ENCODE measurements at places on chromosomes 12 and 14. TPM values are rescaled to one million over a fixed set of nuclear protein-coding genes. Genes with fewer than 3 reads are reported as not detected.
A peak's percentile ranks its signal among the peaks of the same experiment; 100 is the strongest.

OTUB2 gene
- total RNA-seq: 0.22 TPM

RD3L gene
- total RNA-seq: not detected

ERBB3 gene
- total RNA-seq: not detected

DDN gene
- total RNA-seq: 1.1 TPM

GNPTAB gene
- 139 TPM for total RNA-seq

ABCD2 gene
- 3.1 TPM for total RNA-seq

BORCS5 gene
- 19.7 TPM for total RNA-seq

PLCZ1 gene
- total RNA-seq: not detected

GALNT6 gene
- 13.2 TPM for total RNA-seq

DNA sequence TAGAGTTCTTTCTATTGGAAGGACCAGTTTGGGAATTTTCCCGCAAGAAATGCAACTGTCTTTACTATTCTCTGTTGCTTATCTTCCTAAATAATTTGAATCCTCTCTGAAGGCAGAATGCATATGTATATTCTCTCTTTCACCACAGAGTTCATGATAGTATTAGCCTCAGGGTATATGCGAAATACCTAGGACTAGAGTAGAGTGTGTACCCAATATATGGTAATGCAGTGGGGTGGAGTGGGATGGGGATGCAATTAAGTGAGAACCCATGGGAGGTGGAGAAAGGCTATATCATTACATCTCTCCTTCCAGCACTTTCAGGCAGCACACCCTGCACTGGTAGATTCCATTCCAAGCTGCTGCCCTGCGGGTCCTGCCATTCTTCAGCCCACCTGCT lies 207.3 kb downstream of the ANO2 start:
- no peak overlapping the region for H3K4me3 ChIP-seq
- DNase-seq: no peak
- H3K36me3 ChIP-seq: no peaks in the 10 kb centered on the region
- H3K27me3 ChIP-seq: peaks cover 8% of the 10 kb centered on the region
- H3K4me1 ChIP-seq: no peaks in the 10 kb centered on the region

DNA sequence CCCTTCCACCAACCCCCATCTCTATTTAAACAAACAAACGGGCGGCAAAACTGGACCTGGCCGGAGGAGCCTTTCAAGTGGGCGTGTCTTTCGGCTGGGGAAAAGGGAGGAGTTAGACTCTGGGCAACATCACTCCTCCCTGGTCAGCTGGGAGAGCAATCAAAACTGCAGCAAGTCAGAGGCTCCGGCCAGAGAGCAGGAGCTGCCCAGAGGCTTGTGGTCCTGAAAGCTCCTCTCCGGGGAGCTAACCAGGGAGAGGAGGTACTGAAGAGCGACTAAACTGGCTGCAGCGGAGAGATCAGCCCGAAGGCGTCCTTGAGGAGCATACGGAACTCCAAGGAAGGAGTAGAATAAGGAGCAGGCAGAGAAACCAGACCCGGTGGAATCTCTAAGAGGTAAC lies at the start of gene NEUROD4:
TSS of gene NEUROD4 (plus strand) at position 191 of the 400 bp plus-strand sequence. CDS start 6,466 bp downstream, outside the sequence.
- H3K27me3 ChIP-seq: peaks cover 43% of the 10 kb centered on the region
- peaks cover 11% of the 10 kb centered on the region for H3K4me1 ChIP-seq
- H3K27ac ChIP-seq: no peak within 1 kb of the TSS
- H3K4me3 ChIP-seq: no peak within 1 kb of the TSS
- DNase-seq: no peak

- DNase-seq: no peak
- peaks cover 59% of the 10 kb centered on the region for H3K4me1 ChIP-seq
- peak overlapping the region; percentile 89 for H3K4me3 ChIP-seq
These were observed 496 bp downstream of the PPP2R5C start for GRCh38 chr14:101761881-101762529.

DNA sequence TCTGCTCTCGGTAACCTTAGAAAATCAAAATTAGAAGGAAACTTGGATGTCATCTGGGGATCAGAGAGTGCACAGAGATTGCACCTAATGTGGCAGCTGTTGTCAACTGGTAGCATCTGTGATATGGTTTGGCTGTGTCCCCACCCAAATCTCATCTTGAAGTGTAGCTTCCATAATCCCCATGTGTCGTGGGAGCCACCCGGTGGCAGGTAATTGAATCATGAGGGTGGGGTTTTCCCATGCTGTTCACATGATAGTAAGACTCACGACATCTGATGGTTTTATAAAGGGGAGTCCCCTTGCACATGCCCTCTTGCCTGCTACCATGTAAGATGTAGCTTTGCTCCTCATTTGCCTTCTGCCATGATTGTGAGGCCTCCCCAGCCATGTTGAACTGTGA lies 127.7 kb upstream of the SRRM4 start:
- H3K4me1 ChIP-seq: no peaks in the 10 kb centered on the region
- no peaks in the 10 kb centered on the region for H3K36me3 ChIP-seq
- DNase-seq: no peak
- no peak overlapping the region for H3K27ac ChIP-seq
- no peak overlapping the region for H3K4me3 ChIP-seq

DNA sequence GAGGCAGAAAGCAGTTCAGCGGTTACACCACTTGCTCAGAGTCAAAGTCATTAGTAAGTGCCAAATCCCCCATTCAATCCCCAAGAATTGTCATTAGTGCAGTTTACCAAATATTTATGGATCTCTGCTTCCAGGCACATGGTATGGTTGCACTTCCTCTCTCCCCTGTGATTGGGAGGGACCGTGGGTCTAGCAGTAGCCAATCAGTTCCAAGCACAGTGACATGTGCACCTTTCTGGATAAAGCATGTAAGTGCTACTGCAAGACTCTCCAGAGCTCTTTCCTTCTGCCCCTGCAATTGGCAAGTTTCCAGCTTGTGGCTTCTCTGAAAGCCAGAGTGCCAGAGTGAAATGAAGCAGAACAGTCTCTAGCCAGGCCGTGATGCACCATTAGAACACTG lies 85.3 kb upstream of the FLRT2 start:
- DNase-seq: no peak
- H3K4me3 ChIP-seq: no peak overlapping the region
- no peaks in the 10 kb centered on the region for H3K4me1 ChIP-seq
- no peaks in the 10 kb centered on the region for H3K36me3 ChIP-seq
- H3K27me3 ChIP-seq: no peaks in the 10 kb centered on the region

DNA sequence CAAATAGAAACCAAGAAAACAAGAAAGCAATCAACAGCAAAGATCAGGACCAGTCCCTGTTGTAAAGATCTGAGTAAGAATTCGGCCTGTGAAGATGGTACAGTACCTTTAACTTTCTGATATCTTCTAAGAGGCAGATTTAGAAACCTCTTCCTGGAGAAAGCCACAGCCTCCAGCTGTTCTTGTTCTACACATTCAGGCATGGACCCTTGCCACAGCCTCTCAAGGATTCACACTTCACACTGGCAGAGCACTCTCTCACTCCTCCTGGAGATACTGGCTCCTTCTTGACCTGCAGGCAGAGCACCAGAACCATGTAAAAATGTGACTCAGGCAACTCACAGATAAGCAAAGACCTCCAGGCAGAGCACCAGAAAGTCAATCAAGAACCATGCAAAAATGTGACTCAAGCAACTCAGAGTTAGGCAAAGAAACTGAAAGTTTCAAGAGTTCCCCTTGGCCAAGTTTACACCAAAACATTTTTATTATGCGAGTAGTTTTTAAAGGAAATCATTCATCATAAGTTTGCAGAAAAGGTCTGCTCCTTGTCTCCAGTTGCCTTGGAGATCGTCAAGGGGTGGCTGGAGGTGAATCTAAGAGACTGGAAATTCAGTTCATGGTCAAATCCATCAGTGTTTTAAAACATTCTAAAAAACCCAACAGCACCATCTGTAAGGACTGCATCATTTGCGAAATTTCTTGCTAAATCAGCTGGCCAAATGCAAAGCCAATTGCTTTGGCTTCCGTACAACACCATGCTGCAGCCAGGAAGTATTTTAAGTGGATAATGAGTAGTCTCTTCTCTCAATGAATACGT lies 119.3 kb upstream of the MDM1 start:
- H3K27ac ChIP-seq: peak overlapping the region; percentile 96
- no peaks in the 10 kb centered on the region for H3K27me3 ChIP-seq
- peaks cover 97% of the 10 kb centered on the region for H3K4me1 ChIP-seq
- peak; percentile 72 for DNase-seq

- H3K4me3 ChIP-seq: no peak overlapping the region
- H3K36me3 ChIP-seq: peaks cover 5% of the 10 kb centered on the region
- no peak for DNase-seq
- H3K27ac ChIP-seq: no peak overlapping the region
- no peaks in the 10 kb centered on the region for H3K27me3 ChIP-seq
These were observed 2.9 kb upstream of the DYRK2 start for GRCh38 chr12:67645601-67646000.

DNA sequence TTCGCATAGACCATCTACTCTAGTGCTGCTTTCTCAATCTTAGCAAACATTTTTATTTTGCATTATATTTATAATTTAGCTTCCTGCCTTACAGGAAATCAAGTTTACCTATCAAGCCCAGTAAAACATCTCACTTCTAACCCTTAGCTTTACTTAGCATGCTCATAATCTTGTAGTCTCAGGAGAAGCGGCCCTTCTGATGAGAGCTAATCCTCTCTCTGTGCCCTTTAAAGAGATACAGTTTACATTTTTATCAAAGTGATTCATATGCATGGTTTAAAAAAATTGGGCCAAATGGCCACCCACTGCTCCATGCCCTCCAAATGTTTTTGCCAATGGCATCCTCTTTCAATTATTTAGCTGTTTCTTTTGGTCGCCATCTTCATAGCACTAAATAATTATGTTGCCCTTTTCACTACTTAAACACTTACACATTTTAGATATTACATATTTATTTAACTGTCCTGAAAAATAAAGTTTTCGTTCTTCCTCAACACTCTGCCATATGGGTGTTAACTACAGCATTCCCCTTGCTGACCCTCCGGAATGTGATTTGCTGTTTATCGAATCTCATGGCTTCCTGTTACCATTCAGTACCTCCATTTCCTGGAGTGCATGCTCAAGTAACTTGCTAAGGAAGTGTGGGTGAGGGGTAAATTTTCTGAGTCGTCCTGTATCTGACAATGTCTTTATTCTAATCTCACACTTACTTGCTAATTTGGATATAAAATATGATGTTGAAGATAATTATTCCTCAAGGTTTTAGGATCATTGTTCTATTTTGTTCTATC lies 29.3 kb downstream of the YLPM1 start:
- DNase-seq: no peak
- no peaks in the 10 kb centered on the region for H3K27me3 ChIP-seq
- peaks cover 14% of the 10 kb centered on the region for H3K36me3 ChIP-seq
- peak overlapping the region; percentile 84 for H3K27ac ChIP-seq
- peaks cover 27% of the 10 kb centered on the region for H3K4me1 ChIP-seq
- peak overlapping the region; percentile 73 for H3K4me3 ChIP-seq

- no peak overlapping the region for H3K4me3 ChIP-seq
- no peaks in the 10 kb centered on the region for H3K27me3 ChIP-seq
- no peak for DNase-seq
- H3K36me3 ChIP-seq: peaks cover 5% of the 10 kb centered on the region
These were observed 67.5 kb downstream of the SETD3 start for GRCh38 chr14:99413172-99413571.

DNA sequence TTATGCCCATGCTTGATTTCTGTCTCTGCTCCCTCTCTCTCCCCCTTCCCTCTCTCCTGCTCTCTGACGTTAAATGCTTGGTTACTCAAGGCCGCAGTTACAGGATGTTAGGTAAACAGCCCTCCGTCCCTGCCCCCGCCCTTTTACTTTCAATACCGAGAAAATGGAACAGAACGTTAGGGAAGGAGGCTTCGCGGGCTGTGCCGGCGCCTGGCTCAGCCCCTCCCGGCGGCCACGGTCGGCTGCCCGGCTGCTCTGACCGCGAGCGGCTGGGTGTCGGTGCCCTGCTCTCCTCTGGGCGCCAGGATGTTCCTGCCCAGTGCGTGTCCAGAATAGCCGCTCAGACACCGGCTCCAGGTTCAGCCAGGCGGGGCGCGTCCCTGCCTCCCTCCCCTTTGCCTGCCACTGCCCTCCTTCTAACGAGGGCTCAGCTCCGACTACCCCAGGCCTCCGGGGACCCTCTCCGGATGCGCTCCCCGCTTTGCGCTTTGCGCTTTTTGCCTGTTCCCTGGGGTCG lies 166.1 kb downstream of the ADCK1 start:
- peaks cover 22% of the 10 kb centered on the region for H3K27me3 ChIP-seq
- no peak overlapping the region for H3K27ac ChIP-seq
- H3K4me3 ChIP-seq: peak overlapping the region; percentile 11
- no peak for DNase-seq

DNA sequence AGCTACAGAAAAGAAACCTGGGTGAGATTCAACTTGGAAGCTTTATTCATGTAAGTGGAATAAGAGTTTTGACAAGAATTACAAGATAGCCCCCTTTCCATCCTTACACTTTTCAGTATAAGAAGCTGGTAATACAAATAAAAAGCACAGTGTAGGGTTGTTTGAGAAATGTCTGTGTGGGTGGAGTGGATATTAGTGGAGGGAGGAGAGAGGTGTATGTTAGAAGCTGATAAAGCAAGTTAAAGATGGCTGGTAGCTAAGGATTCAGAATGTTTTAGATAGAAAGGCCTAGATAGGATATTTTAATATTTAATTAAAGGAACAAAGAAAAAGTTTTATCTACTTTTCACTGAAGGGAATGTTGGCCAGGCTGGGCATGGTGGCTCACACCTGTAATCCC lies 12.5 kb downstream of the CFAP54 start:
- DNase-seq: no peak
- H3K27me3 ChIP-seq: no peaks in the 10 kb centered on the region
- no peaks in the 10 kb centered on the region for H3K36me3 ChIP-seq
- H3K27ac ChIP-seq: peak overlapping the region; percentile 96
- peak overlapping the region; percentile 79 for H3K4me3 ChIP-seq
- peaks cover 34% of the 10 kb centered on the region for H3K4me1 ChIP-seq

- no peak for DNase-seq
- H3K4me3 ChIP-seq: no peak overlapping the region
- no peak overlapping the region for H3K27ac ChIP-seq
- no peaks in the 10 kb centered on the region for H3K4me1 ChIP-seq
These were observed 17.7 kb upstream of the POP5 start for GRCh38 chr12:120598674-120599463.

DNA sequence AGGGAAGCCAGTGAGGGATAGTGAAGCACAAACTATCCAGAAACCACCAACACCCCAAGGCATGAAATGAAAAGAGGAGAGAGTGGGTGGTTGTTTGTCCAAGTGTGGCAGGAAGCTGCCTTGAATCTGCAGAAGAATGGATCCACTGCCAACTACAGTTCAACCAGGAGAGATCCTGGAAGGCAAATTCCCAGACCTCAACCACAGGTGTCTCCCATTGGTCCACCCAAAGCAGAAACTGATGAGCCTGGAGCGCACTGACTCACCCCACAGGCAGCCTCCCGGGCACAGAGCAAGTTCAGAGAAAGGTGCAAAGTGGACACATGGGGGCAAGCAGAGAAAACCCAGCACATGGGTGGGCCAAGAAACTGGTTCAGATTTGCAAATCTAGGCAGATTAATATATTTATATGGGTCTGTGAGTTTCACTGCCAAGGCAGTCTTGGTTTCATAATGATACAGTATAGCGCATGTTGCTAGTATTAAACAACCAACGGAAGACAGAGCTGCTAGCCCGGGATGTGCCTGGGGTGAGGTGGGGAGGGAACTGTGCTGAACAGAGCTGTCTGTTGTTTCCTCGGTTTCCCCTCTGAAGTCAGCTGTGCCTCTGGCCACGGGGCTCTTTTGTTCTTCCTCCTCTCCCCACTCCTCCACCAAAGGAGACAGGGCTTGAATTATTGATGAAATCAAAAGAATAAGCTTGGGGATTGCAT lies 416.2 kb upstream of the CCDC196 start:
- no peak overlapping the region for H3K27ac ChIP-seq
- DNase-seq: no peak
- H3K36me3 ChIP-seq: no peaks in the 10 kb centered on the region
- peaks cover 24% of the 10 kb centered on the region for H3K27me3 ChIP-seq
- H3K4me1 ChIP-seq: no peaks in the 10 kb centered on the region
